ENCODE measurements at places on chromosomes 7 and 10.

DNA sequence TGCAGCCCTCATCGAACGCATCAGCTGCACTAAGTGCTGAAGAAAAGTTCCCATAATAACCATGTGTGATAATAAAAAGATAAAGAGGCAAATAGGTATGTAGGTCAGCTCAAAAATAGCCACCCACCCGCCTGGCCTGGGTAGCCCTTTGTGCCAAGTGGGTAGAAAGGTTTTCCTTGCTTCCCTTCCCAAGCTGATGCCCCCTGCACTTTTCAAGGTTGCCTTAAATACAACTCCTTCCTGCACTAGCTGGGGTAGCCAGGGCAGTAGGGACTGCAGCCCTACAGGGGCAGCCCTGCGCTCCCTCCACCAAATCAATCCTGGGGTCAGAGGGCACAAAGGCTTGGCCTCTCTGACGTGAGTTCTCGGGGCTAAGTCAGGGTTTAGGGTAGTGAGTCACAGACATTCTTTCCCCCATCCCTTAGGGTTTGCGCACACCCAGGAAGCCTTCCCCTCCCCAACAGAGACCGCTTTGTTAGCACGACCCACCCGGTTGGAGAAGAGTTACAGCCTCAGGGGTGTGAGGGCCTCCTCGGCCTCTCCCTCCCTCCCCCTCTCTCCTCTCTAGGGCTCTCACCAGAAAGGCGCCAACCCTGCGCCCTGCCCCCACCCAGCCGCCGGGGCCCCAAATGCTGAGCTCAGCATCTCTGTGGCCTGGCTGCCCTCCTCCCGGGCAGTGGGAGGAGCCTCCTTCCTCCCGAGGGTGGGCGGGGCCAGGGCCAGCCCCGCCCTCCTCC, 13.3 kb upstream of the DDIT4 start:
- DNase-seq, result peak; percentile 89

DNA sequence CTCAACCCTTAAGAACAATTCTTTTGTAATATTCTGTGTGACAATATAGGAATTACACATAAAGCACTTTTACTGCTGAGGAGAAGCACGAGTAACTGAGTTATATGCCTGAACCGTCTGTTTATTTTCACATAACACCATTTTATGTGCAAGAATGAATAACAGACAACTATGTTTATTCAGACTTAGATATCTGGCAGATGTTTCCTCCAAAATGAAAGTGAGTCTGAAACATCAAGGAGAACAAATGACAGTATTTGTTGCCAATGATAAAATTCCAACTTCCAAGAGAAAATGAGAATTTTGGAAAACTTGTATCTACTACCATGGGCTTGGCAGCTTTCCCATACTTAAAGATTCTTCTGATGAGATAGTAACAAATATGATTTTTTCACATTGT, 51.4 kb downstream of the DNMBP start:
- DNase-seq, result no peak

DNA sequence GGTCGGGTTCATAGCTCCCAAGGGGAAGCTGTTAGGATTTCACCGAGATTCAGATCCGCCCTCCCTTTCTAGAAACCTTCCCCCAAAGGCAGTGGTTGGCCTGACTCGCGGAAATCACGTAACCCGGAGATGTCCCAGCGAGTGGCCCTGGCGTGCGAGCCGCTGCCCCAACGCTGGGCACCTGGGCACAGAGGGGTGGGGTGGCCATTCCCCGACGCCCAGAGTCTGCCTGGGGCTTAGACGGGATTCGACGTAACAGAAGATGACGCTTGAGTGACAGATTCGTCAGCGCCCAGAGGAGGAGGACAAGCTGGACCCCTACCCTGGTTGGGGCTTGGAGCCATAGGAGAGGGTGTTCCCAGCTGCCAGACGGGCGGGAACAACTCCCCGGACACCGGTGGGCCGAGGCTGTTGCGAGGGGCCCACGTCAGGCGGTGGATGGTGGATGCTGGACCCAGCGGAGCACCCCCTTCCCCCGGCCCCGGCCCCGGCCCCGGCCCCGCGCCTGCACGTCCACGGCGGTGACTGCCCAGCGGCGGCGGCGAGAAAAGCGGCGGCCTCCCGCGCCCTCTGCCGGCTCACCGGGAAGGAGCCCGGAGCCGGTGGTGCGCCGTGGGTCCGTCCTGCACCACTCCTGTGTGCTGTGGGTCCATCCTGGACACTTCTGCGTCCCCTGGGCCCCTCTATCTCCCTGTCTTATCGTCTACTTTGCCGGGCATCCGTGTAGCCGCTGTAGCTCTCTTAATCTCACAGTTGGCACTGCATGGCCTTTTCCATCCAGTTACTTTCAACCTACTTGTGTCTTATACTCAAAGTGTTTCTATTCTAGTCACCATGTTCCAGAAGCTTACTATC, 35.4 kb upstream of the KNDC1 start:
- DNase-seq, result no peak

DNA sequence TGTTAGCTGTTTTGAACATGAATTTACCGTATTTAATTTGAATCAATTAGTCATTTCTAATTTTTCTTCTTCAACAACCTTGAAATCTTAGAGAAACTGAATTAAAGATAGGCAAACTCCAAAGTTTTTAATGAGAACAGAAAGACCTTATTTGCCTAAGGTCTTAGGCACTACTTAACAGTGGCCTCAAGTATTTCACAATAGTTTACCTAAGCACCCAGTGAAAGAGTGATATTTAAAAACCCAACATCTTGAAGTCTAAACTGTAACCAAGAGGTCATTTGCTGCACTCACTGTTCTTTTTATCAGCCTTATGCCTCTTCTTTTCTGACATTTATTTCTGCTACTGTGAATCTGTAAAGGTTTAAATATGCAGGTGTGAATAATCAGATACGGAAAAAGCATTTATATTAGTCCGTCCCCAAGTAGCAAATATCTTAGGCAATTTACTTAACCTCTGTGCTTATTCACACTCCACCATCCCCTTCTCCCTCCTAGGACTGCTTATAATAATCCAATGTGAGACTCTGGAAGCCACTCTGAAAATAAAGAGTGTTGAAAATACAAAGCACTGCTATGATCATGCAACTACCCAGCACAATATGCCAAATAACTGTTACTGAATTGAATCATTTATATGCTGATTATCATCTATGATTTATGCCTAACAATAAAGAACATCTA, 105.7 kb downstream of the ELAPOR2 start:
- DNase-seq, result no peak

- DNase-seq, result no peak
Observed at GRCh38 chr7:26659121-26659520, 205.3 kb downstream of the SKAP2 start.

GRCh38 chr7:45682836-45683555, 108.8 kb downstream of the ADCY1 start:
- DNase-seq, result peak; percentile 8

GRCh38 chr10:124966008-124966407, 24.1 kb downstream of the ZRANB1 start:
- no peak for DNase-seq

- DNase-seq, result no peak
Observed at GRCh38 chr10:110553905-110554304, 13.6 kb upstream of the SMC3 start.

GRCh38 chr7:102111061-102112041, 175.3 kb upstream of the SH2B2 start:
- DNase-seq, result no peak

GRCh38 chr10:15859509-15859905, 800 bp downstream of the MINDY3 start:
- no peak for DNase-seq

GRCh38 chr7:92749832-92750446, 86.4 kb downstream of the CDK6 start:
- DNase-seq, result no peak

DNA sequence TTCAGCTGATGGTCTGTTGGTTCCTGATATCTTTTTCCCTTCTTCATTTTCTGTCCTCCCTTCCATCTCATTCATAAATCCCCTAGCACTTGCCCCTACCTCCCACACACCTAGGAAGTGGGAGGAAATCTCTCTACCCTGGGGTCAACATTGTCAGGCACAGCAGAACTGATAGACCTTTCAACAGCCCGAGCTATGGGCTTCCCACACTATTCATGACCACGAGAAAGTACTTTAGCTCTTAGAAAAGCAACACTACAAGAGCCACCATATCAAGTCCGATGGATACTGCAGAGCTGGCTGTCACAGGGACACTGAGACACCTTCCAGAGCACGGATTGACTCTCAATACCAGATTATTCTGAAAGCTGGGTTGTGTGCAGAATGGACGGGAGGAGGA, 180.6 kb upstream of the NEBL start:
- DNase-seq, result no peak

DNA sequence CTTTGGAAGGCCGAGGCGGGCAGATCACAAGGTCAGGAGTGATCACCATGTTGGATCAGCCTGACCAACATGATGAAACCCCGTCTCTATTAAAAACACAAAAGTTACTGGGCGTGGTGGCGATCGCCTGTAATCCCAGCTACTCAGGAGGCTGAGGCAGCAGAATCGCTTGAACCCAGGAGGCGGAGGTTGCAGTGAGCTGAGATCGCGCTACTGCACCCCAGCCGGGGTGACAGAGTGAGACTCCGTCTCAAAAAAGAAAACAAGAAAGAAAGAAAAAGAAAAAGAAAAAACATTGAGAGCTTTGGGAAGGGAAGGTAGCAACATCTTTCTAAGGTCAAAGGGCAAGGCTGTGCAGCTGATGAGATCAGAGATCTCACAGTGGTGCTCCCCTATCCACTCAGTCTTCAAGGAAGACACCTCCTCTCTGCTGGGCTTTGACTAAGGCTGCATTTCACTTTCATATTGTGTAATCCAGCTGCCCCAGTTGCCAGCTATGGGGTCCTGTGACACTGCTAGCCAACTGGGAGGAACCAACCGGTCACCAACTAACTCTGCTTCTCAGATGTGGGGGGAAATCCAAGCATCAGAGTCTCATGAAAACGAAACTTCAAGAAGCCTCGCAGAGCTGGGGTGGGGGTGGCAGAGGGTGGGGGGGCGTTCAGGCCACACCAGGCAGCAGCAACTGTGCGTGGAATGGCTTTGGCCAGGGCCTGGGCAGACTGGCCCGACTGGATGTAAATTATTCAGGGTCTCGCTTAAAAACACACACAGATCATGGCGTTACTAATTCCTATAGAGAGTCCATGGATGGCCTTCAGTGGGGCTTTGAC, 1.5 kb downstream of the IL15RA start:
- DNase-seq, result peak; percentile 89

DNA sequence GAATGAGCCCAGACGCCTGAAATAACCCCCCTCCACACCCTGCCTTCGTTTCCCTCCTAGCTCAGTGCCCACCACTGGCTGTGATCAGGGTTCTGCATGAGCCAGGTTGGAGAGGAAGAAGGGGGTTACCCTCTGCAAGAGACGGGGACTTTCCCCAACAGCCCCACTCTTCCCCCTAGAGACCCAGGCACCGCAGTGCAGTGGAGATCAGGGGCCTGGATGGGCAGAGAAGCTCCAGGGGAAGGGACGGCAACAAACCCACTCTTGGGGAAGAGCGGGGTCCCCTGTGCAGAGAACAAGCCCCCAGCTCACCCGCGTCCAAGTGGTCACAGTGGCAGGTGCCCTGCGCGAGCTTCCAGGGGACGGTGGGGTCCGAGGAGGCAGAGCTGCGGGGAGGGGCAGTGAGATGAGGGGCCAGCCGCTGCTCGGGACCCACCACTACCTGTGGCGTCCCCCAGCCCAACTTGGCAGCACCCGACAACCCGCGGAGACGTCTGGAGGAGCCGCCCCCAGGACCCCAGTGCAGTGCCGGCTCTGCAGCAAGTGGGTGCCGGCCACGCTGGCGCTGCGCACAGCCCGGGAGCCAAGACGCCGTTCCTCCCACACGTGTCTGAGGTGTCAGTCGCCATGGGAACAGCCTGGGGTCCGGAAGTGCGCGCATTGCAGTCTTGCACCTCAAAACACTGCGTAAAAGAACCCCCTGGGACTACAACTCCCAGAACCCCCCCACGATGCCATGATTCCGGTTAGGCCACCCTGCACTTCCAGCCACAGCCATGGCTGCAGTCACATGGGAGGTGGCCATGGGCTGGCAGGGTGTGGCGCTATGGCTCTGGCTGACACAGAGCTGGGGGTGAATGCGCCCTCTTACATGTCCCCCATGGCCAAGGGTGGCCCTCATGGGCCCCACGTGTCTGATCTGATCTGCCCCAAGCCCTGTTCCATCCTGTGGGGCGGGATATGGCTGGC, 45.8 kb upstream of the WIPI2 start:
- peak; percentile 83 for DNase-seq

DNA sequence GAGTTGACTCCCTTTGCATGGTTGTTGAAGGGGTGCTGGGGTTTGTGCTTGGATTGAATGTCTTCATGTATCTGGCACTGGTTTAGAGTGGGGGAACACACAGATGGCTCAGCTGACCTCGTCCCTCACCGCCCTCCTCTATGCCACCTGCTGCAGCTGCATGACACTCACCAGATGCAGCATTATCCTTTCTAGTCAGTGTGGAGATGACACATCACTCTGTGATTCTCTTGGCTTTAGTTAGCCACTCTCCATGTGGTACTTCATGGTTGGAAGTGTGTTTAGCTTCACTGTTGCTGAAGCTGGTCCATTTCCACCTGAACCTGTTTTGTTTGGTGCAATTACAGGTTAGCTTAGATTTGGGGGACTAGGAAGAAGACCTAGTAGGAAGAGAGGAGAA, 56.3 kb upstream of the BMPER start:
- no peak for DNase-seq

GRCh38 chr10:131657318-131657984, 243.4 kb upstream of the PPP2R2D start:
- DNase-seq, result no peak

DNA sequence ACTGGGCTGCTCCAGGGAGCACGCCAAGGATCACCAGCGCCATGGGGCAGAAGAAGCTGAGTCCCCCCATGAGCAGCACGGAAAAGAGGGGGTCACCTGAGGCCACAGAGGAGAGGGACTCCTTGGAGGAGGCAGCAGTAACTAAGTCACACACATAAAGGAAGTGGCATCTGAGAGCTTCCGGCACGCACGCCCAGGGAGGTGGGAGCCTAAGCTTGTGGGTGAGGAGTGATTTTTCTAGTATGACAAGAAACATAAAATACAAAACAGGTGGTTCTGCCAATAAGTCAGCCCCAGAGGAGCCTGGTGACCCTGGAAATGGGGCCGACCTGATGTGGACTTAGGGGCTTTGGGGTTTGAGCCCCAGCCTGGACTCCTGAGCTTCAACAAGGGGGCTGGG, 60.8 kb downstream of the CARD11 start:
- DNase-seq, result no peak

GRCh38 chr10:98332623-98333269, 64.8 kb upstream of the LOXL4 start:
- DNase-seq, result no peak

GRCh38 chr7:24334627-24335026, 50.6 kb downstream of the NPY start:
- no peak for DNase-seq

All from GM10248 (cell line).